ENCODE measurements at places on chromosomes 13 and 19.

DNA sequence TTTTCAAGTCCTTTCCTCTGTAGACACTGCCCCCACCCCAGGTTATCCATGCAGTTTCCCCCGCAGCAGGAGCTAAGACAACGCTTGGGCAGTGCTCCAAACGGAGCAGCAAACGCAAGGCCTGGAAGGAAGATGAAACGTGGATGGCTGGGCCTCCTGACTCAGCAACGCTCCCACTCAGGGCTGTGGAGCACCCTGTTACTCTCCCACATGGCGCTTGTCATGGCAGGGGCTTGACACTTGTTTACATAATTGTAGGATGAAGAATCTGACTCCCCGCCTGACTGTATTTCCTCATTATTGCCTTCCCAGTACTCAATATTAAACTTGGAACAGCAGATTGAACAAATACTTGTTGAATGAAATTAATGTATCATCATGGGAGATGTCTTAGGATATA lies 799 bp upstream of the C1QTNF9B start:
- no peak for DNase-seq

DNA sequence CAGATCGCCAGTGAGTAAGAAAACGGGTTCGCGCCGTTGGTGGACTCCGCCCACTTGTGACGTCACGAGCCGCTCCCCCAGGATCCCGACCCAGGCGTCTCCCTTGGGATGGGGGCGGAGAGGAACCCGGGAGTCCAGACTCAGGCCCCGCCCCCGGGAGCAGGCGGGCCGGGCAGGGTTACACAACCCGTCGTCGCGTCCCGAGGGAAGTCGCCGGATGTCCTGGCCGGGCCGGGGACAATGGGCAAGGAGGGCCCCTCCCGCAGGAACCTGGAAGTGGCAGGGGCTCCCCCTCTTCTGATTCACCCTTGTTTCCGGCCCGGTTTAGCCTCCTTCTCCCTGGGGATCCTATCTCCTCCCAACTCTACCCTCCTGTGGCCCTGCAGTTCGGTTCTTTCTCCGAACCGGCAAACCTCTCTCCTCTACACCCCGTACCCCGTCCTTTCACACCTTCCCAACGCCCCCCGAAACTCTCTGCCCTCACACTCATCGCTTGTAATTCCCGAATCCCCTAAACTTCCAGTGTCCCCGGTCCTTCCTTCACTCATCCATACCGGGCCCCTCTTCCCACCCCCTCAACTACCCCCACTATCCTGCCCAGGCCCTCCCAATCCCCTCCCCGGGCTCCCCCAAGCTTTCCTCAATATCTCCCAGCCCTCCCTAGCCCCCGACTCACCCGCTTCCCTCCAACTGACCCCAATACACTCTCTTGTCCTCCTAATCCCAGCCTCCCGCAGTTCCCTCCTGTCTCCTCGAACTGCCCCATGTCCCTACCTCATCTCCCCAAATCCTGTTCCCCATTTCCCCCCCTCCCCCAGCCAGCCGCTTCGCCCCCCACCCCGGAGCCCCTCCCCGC lies 20.0 kb upstream of the ERCC1 start:
- peak; percentile 20 for DNase-seq

- DNase-seq = no peak
Measured at GRCh38 chr13:32495429-32495828, 43.2 kb downstream of the N4BP2L2 start.

DNA sequence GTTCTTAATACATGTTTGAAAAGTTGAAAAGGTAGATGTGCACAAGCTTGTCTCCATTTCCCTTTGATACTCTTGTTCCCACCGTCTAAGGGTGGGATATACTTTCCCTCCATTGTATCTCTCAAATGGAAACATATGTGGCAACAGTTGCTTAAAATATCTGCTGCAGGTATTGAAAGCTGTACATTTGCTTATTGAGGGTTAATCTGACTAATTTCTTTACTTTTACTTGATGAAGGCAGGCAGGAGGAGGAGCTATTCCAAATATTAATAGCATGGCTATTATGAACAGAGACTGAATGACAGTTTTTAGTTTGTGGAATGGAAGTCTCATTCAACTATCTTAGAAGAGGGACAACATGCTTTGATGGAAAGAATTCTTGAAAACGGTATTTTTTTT lies 103.8 kb downstream of the SLC10A2 start:
- no peak for DNase-seq

GRCh38 chr13:30863231-30863630 lies 42.8 kb upstream of the MEDAG start:
- DNase-seq = no peak

DNA sequence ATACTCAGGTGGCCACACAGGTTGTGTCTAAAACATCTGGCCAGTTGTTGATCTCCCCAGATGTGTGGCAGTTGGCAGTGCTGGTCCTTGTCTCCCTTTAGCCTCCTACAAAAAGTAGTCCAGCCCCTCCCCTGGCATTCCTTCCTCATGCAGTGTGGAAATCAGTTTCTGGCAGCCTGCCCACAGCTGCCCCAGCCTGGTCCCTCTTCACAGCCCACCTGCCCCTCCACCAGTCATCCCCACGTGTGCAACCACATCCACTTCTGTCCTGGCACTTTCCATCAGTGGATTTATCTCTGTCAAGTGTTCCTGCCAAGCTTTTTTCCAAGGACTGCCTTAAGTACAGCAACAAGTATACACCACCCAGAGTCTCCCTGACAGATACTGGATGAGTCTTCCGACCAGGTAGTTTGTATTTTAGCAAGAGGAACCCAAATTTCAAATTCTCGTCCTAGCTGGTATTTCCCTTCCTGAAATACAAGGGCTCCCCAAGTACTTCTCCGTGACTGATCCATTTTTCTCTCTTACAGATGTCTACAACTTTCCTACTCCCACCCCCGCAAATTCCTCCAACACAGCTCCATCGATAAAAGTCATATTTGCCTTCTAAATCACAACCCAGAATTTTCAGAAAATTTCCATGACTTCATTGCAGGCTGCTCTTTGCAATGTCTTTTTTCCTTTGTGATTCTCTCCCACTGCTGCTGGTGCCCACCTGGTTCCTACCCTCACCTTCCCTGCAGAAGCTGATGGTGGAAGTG lies 313.5 kb downstream of the FOXO1 start:
- no peak for DNase-seq

Data from activated gamma-delta T cell treated with anti-CD3 and anti-CD28 coated beads, Interleukin-2, amount 50 U/mL, for 16 hours (primary cell).